ENCODE measurements at places on chromosomes 5 and 9.

GRCh38 chr5:168693883-168694282 lies 114.7 kb upstream of the PANK3 start:
- DNase-seq = no peak

- DNase-seq = no peak
Observed at GRCh38 chr5:64347309-64347708, 158.5 kb upstream of the RGS7BP start.

DNA sequence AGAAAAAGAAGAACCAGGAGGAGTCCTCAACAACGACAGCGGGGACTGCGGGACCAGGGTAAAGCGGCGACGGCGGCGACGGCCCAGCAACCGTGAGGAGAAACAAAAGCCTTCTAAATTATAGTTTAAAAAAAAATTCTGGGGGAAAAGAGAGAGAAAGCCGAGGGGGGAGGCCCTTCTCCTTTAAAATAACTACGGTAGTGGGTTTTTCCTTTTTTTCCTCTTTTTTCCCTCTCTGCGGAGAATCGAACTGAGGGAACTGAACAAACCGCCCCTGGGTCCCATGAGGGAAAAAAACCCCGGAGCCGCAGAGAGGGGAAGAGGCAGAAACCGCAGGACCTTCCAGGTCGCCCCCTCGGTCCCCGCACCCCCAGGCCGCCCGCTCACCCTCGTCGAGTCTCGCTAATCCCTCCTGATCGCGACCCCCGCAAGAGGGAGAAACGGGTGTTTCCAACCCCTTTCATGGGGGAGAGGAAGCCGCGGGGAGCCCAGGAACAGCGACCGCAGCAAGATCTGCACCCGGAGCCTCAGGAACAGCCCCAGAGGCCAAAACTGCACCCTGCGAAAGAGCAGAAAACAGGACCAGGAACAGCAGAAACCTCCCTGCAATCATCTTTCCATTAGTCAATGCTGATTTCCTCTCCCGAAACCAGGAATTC lies 453 bp downstream of the CPEB4 start:
- DNase-seq = no peak

DNA sequence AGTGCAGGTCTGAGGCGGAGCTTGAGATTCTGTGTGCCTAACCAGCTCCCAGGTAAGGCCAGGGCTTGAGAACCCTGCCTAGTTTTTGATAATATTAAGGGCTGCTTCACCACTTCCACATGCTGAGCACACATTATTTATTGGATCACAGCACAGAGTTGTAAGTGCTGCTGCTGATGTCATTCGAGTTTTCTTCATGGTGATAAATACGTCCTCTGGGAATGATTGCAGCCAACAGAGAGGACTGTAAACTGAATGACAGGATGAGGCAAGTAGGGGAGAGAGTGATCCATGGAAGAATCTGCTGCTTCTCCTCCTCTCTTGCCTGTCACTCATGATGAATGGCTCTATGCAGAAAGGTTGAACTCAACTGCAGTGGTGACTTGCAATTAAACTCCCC lies 77.9 kb upstream of the VPS13A start:
- no peak for DNase-seq

GRCh38 chr5:8333485-8333884 lies 464.5 kb downstream of the MTRR start:
- DNase-seq = no peak
